Cardiac septum (tissue), 1 donor: ENCODE measurements at places on chromosomes 4 and X.

DNA sequence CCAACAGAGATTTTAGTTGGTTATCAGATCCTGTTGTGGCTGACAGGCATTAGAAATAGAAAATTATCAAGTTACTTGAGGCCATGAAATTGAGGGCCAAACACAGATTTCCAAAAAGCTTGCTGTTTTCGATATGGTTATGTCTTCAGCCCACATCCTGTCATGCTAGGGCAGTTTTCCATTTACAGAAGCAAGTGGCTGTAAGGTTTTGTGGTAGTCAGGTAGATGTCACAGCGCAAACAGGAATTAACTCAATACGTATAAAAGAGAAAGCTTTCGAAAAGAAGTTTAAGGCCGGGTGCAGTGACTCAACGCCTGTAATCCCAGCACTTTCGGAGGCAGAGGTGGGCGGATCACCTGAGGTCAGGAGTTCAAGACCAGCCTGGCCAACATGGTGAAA is 104.6 kb downstream of the DMD start:
- DNase-seq, result no peak

DNA sequence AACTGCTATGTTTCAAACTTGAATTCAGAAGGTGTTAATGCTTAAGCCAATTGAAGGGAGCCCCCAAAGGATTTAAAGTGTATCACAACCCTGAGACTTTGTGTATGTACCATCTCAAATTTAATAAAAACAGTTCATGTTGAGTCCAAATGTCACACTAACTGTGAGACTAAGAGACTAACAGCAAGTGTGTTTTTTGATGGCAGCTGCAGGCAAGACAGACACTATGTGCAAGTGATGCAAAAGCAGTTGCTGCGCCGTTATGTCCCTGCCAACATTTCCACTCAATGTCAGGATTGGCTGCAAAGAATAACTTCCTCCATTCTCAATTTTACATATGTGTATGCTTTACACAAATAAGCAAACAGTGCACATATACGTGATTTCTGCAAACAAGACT is 594.6 kb downstream of the IL15 start:
- no peak for DNase-seq

- no peak for DNase-seq
Measured at GRCh38 chr4:40458683-40459082, 123.5 kb downstream of the CHRNA9 start.

GRCh38 chr4:127047930-127048329 is 584.8 kb upstream of the INTU start:
- no peak for DNase-seq

- no peak for DNase-seq
Measured at GRCh38 chr4:7324651-7325121, 110.0 kb downstream of the PSAPL1 start.

- DNase-seq, result no peak
Measured at GRCh38 chr4:153623491-153623890, 60.6 kb upstream of the TLR2 start.

GRCh38 chr4:23353200-23353599 is 536.6 kb downstream of the PPARGC1A start:
- no peak for DNase-seq

GRCh38 chr4:145909281-145909715 is 29.3 kb downstream of the ZNF827 start:
- peak; percentile 83 for DNase-seq

DNA sequence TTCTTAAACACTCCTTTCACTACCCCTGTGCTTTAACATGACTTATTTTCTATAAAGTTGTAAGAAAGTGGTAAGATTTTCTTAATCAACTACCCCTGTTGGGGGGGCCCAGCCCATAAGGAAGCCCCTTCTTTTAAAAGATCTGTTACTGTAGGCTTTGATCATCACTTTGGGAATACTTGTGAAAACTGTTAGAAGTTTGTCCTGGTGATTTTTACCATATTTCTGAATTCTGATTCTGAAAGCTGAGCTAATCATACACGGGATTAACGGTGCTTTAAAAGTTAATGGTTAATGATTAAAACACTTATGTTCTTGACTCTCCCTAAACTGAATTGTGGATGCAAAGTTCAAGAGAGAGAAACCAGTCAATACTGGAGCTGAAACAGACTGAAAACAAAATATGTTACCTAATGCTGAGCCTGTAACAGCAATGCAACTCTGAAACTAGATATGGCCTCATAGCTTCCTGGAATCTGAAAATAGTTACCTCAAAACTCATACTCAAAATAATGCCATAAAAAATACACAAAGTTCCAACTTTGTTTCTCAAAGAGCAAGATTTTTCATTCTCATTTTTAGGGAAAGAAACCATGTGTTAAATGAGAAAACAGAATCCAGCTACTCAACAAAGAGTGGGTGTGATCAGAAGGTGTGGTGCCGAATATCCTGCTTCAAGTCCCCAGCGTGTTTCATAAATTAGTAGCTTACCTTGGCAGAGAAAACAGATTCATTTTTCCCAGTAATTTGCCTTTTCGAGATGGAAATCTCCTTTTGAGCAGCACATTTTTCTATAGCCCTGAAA is 31.6 kb downstream of the ADH7 start:
- DNase-seq, result no peak

DNA sequence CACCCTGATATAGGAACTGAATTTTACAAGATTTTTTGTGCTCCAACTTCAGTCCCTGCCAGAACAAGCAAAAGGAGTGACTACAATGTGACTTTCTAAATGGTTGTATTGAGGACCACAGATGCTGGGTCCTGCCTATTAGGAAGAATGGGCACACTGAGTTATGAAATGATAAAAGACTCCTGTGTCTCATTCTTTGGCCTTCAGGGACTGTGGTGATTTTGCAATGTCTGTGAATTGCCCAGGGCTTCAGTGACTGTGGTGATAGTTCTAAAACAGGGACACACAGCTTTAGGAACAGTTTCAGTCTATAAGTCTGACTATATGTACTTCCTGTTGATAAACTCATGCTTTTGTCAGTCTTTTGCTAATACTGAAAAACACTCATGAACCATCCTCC is 210.2 kb downstream of the DMD start:
- DNase-seq, result no peak

GRCh38 chr4:54708339-54709279 is 50.9 kb downstream of the KIT start:
- DNase-seq, result no peak

- DNase-seq, result no peak
Measured at GRCh38 chr4:15901998-15902397, 36.5 kb downstream of the FGFBP1 start.

- DNase-seq, result peak; percentile 83
Measured at GRCh38 chrX:136030303-136031191, 45.3 kb downstream of the SLC9A6 start.

- DNase-seq, result no peak
Measured at GRCh38 chr4:113692809-113693411, 68.6 kb downstream of the CAMK2D start.

DNA sequence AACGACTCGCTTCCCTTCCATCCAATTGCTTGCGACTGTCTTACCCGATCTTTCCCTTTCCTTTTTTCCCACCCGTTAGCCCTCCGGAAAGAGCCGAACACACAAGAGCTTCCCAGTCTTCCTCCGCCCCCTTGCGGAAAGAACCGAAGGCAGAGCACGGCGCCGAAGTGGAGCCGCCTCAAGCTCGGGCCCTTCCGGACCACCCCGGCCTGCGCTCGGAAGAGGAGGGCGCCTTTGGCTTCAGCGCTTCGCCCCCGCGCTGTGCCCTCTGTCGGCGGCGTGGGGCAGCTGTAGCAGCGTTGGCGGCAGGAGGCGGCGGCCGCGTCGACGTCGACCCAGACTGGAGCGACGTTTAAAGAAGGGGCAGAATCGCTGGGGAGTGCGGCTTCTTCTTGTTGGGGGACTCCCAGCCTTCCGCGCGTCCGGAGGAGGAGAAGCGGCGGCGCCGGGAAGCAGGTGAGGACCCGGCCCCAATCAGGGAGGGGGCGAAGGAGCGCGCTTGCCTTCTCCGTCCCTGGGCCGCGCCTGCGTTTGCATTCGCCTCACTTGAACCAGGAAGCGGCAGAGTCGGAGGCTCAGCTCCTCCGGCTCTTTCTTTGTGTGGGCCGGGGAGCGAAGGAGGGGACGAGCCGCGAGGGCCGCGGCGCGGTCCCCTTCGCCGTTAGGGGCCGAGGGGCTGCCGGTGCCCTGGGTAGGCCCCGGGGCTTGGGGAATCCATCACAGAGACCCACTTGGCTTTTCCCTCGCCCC is at the start of gene ZBTB33:
TSS of gene ZBTB33 (plus strand) at position 291 of the 750 bp plus-strand sequence. CDS start 2,604 bp downstream, outside the sequence.
- DNase-seq, result peak; percentile 94

- no peak for DNase-seq
Measured at GRCh38 chrX:76517544-76517943, 90.0 kb downstream of the MAGEE1 start.

GRCh38 chr4:180636696-180637404 is 1606.4 kb upstream of the TENM3 start:
- no peak for DNase-seq

DNA sequence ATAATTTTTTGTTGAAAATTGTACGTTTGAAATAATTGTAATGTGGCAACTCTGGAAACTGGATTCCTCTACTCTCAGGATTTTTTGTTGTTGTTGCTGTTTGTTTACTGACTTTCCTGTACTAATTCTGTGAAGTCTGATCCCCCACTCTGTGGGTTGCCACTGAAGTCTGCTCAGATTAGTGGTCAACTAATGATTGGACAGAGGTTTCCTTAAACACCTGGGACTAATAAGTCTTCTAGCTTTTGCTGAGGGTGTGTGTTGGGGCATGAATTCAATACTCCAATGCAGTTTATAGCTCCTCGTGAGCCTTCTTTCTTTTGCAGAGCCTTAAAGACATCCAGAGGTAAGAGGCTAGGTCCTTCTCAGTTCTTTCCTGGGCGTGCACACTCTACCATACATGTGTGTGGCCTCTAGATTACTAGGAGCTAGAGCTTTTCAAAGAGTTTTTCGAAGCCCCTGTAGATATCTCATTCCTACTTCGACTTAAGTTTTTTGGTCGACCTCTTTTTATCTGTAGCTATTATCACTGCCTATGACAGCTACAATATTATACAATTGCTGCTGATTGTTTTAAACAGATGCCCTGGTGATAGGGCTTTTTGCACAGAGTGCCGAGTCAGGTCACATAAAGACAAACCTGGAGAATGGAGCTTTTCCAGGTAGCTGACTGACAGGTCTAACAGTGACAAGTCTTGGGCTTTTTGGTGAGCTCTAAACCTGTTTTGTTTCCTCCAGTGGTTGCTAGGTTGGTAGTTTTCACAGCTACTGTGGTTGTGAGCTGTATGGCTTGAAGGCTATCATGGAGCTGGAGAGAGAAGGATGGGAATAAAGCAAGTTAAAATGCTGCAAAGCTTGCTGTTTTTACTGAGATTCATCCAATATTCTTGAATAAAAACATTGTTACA is 34.0 kb downstream of the BMP2K start:
- DNase-seq, result no peak

- no peak for DNase-seq
Measured at GRCh38 chr4:56080384-56080783, 131.6 kb downstream of the CEP135 start.

GRCh38 chr4:155488691-155489090 is 111.9 kb upstream of the MAP9 start:
- no peak for DNase-seq

DNA sequence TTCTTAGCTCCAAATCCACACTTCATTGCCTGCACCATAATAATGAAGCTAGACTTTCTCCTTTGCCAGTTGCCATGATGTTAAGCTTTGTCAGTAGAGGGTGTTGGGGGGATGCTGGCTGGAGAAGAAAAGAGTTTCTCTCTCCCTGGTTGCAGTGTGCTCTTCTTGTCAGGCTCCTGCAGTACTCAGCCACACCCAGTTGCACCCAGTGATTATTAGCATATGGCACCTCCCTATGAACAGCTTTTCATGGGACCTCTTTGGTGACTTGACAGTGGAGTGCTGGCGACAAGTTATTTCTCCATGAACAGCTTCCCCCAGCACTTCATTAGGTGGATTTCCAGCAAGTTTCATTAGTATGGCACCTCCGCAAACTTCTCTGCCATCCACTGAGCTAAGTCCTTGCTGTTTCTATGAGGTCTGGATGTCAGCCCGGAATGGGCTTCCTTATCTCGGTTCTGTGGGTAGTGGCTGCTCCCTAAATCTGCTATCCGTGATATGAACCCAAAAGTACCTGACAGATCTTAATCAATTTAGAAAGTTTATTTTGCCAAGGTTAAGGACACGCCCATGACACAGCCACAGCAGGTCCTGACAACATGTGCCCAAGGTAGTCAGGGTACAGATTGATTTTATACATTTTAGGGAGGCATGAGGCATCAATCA is 18.8 kb upstream of the OTUD4 start:
- DNase-seq, result no peak
